ENCODE measurements at places on chromosomes 7 and 10. TPM values are rescaled to one million over a fixed set of nuclear protein-coding genes. Genes with fewer than 3 reads are reported as not detected.

Gene TMEM273
- not detected for total RNA-seq

Gene UTF1
- total RNA-seq, result 8.8 TPM

Gene XPNPEP1
- 69.8 TPM for total RNA-seq

Gene TMEM72
- not detected for total RNA-seq

Gene PRPS1L1
- not detected for total RNA-seq

Gene EMX2
- not detected for total RNA-seq

Gene LMOD2
- total RNA-seq, result not detected

Gene KCP
- total RNA-seq, result 2.5 TPM

DNA sequence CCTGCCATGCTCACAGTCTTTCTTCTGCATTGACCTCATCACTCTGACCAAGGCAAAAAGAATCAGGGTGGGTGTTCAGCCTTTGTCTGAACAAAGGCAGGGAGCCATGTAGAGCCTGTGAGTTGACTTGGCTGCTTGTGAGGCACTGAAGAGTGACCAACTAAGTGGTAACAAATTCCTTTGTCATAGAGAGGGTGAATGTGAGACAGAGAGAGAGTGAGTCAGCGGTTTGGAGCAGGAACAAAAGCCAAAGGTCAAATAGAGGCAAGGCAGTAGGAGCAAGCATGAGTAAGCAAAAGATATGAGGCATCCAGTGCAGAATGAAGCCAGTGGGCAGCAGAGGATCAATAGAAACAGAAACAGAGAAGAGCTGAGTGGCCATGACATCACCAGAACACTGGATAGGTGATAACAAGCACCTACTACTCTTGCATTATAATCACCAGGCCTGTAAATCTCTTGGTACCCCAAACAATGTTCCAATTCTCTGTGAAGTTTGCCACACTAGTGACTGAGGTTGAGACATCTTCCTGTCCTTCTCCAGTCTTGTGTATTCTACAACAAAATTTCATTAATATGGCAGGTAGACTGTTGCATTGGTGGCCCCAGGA lies 116.2 kb upstream of the LAMB4 start:
- DNase-seq, result no peak

DNA sequence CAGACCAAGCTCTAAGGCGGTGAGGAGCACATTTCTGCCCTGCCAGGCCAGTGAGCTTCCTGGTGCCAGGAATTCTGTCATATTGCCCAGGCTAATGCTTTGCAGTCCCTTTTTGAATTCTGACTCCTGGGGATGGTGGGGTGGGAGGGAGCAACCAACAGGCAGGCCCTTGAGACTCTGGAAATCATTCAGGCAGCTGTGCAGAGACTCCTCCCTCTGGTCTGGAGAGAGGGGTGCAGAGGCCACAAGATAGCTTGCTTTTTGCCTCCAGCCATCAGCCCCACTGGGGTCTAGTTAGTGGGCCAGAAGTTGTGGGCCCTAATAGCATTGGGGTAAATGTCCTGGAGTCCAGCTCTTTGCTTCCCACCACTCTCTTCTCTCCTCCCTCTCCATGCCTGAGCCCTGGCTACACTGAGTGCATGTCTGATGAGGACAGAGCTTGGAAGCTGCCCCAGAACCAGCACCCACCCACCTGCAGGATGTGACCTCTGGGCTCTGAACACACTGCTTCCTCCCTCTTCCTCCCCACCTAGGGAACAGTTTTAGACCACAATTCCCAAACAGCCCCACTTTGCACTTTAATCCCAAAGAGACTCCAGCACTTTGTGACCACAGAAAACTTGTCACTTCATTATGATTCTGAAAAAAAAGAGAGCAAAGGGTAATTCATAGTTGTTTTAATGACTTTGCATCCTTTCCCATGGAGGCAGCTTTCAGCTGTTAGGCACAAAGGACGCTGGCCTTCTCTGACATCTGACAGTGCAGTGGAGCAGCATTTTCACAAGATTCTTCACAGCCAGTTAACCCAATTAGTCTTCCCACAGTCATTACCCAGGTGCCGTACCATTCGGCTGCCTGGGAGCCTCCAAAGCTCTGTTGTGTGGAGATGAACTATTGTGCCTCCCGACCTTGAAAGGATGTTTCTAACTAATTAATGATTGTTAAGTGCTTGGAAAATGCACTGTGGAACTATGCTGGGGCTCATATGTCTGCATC lies 262.5 kb downstream of the TRIL start:
- DNase-seq, result no peak

GRCh38 chr10:3395041-3395440 lies 222.5 kb upstream of the PITRM1 start:
- DNase-seq, result no peak

GRCh38 chr7:4202154-4202736 lies 479.9 kb upstream of the FOXK1 start:
- peak; percentile 9 for DNase-seq

GRCh38 chr10:20596065-20596755 lies 300.9 kb downstream of the NEBL start:
- DNase-seq, result no peak

- no peak for DNase-seq
These were observed 12.5 kb downstream of the GDI2 start for GRCh38 chr10:5800782-5801181.

GRCh38 chr10:12484002-12484918 lies 134.9 kb downstream of the CAMK1D start:
- DNase-seq, result no peak

GRCh38 chr7:112819536-112819935 lies 29.3 kb upstream of the TMEM168 start:
- no peak for DNase-seq

GRCh38 chr7:140390466-140391190 lies 7.7 kb downstream of the SLC37A3 start:
- no peak for DNase-seq

DNA sequence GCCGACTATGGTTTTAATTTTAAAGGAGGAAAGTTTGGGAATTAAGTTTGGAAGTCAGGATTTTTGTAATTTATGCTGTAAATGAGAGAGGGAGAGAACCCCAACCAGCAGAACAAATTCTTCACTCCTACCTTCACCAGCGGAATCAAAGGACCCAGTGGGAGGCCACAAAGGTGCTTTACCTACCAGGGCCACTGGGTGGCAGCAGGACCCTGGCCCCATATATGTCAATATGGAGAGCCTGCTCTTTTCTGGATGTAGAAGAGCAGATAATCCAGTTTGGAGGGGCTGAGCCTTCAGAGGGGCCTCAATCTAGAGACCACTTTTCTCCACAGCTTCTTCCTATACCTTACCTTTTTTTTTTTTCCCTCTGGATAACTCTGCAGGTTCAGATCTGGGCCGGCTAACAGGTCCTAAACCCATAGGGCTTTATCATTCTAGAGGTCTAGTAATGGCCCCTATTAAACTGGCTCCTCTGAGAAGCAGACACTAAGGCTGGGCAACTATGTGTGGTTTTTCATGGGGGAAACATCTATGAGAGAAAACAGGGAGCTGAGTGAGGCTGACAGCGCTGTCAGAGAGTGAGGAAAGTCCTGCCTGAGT lies 8.5 kb upstream of the SCD start:
- DNase-seq, result peak; percentile 85

DNA sequence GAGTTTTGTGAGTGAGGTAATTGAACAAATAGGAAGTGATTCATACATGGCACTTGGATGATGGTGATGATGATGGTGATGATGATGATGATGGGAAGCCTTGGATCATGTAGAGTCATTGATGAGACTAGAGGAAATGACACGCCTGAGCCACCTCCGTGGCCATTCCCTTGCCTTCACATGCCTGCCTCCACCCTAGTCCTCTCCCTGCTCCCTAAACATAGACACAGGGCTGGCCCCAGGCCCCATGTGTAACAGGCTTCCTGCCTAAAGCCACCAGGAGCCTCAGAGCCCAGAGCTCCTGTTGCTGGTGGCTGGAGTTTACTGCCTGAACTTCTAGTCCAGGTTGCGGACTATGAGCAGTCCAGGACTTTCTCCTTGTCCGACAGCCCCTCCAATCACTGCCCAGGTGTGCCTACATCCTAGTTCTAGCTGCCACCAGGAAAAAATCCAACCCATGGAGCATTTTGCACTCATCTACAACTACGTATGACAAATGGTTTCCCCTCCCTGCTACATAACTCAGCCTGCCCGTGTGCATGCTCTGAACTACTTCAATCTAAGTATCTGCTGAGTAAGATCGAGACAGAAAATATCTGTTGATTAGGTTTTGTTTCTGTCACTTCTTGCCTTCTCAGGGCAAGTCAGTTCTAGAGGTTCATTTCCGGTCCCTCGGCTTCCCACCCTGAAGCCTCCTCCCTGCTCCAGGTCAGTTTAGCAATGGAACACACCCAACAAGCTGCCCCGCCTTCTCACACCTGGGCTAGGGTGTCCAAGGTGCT lies 35.5 kb upstream of the KDM7A start:
- peak; percentile 6 for DNase-seq

DNA sequence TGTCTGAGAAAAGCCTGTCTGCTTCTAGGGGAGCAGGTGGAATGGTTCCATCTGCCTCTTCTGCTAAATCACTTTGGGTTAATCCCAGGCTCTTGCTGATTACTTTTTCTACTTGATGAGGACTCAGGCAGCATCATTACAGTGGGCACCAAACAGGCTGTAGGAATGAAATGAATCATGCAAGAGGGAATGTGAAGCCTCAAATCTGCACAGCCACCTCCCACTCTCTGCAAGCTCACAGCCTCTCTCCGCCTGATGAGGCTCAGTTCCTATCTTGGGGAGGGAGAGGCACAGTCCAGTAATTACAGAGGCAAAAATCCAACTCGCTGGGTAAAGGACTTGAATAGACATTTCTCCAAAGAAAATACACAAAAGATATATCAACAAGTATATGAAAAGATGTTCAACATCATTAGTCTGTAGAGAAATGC lies 34.0 kb downstream of the HSPA12A start:
- no peak for DNase-seq

DNA sequence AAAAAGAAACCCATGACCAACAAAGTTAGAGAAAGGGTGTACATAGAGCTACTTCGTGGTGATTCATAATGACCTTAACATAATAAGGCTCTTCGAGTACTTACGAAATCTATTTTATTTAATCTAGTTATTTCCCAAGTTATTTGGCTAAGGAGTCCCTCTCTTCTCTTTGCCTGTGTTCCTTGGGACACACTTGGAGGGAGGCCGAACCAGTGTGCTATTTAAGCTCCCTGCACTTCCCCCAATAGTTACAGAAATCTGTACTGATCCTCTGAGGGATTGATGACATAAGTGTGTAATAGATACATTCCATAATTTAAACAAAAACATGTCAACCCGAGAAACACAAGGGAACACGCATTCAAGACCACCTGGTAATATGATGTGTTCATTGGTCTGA lies 351.1 kb downstream of the GATA3 start:
- no peak for DNase-seq

DNA sequence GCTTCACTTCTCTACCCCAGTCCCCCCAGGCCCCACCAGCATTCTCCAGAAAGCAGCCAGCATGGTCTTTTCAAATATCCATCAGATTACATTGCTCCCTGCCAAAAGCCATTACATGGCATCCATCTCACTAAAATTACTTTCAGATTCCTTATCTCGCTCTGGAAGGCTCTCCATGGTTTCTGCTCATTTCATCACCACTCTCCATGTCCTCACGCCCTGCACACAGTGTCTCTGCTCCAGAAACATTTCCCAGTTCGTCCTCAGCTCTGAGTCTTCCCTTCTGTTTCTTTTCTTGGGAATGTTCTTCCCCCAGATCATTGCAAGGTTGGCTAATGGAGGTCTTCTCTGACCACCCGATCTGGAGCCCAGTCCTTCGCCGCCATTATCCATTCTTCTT lies 499.1 kb downstream of the KCNMA1 start:
- DNase-seq, result no peak

DNA sequence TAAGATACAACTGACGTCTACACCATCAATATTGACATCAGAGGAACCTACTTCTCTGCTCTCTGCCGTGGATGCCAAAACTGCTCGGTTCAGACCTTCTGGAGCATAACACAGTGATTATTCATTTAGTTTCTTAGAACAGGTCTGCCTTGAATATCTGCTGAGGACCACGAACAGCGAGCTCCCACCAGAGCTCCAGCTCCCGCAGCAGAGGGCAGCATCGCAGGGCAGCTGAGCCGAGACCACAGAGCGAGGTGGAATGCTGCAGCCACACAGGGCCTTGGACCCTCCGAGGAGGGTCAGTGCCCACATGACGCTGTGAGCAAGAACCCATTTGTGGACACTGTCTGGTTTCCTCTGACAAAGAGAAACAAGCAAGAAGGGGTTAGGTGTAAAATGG lies 6.8 kb downstream of the VIPR2 start:
- DNase-seq, result no peak

DNA sequence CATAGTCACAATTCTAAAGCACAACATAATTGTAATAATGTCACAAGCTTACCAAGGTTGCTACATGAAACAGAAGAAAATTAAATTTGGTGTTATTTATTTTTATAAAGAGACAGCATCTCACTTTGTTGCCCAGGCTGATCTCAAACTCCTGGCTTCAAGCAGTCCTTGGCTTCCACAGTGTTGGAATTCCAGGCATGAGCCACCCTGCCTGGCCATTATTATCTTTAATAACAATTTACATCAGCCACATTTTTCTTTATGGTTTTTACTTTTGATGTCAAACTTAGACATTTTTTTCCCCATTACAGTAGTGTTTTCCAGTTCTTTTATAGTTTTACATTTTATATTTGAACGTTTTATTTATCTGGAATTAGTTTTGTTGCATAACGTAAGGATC lies 46.7 kb downstream of the BMPR1A start:
- DNase-seq, result no peak

GRCh38 chr10:113435881-113436280 lies 117.0 kb upstream of the HABP2 start:
- DNase-seq, result no peak
